DMS79 (cell line): ENCODE measurements at places on chromosomes 5 and 9.

- no peak for DNase-seq
These were observed 203.8 kb upstream of the PIK3R1 start for GRCh38 chr5:68011801-68012200.

GRCh38 chr9:87381746-87382145, 115.9 kb upstream of the DAPK1 start:
- DNase-seq, result no peak

GRCh38 chr9:96108691-96109380, 193.1 kb downstream of the HSD17B3 start:
- DNase-seq, result no peak

GRCh38 chr5:135026645-135027265, 7.3 kb downstream of the PITX1 start:
- no peak for DNase-seq

- DNase-seq, result no peak
These were observed 12.1 kb upstream of the CAMSAP1 start for GRCh38 chr9:135919318-135919890.

DNA sequence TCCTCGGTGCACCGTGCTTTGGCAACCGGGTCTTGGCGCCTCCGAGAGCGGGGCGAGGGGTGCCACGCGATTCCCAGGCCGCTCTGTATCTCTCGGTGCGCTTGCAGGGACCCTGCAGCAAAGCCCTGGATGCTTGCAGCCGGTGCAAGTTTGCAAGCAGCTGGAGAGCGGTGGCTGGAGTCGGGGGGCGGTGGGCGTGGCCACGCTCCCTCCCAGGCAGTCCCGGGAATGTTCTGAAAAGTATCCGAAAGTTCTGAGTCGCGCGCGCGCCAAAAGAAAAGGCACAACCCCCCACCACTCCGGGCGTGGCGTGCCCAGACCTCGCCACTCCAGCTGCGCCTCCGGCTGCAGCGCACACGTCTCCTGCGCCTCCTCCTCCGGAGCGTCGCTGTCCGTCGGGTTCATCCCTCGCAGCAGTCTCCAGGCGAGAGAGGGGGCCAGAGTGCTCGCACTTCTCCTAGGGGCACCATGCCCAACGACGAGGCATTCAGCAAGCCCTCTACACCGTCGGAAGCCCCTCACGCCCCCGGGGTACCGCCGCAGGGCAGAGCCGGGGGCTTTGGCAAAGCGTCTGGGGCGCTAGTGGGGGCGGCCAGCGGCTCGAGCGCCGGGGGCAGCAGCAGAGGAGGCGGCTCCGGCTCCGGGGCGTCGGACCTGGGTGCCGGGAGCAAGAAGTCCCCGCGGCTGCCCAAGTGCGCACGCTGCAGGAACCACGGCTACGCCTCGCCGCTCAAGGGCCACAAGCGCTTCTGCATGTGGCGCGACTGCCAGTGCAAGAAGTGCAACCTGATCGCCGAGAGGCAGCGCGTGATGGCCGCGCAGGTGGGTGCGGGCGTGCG, at the start of gene DMRT1:
TSS of gene DMRT1 (plus strand) at position 327 of the 839 bp plus-strand sequence. CDS start at position 469, 142 bp downstream.
- no peak for DNase-seq

DNA sequence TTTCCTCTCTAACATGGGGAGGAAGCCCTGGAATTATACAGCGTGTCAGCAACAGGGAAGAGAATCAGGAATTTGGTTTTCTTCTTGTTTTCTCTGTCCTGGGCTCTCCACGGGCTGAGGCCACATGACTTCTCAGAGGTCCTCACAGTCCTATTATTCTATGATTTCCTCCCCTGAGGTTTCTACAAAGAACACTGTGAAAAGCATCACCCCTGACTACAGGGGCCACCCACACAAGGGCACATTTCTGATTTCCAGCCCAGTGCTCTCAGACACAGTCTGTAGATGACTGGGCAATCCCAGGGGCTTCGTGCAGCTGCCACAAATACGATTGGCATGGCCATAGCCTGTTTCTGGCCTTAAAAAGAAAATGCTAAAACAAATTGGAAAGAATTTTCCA, 284.9 kb downstream of the CEMIP2 start:
- no peak for DNase-seq

- no peak for DNase-seq
These were observed 54.0 kb downstream of the SECISBP2 start for GRCh38 chr9:89372230-89372816.

DNA sequence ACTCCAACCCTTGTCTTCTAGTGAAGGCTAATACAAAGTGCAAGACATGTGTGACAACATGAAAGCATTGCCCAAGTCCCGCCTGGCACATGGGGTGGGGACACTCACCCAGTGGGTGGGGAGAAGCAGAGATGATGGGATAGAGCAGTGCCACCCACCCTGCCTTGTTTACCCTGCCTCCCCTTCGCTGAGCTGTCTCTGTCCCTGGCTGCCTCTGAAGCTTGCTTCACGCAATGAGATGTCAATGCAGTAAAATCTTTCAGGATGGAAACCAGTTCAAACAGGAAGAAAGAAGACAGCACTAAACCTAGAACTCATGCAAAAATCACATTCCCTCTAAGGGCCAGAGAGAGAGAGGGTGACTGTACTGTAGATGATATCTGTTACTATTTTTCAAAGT, 148.0 kb downstream of the INSYN2B start:
- no peak for DNase-seq

GRCh38 chr5:142726188-142726731, 40.4 kb upstream of the FGF1 start:
- no peak for DNase-seq

DNA sequence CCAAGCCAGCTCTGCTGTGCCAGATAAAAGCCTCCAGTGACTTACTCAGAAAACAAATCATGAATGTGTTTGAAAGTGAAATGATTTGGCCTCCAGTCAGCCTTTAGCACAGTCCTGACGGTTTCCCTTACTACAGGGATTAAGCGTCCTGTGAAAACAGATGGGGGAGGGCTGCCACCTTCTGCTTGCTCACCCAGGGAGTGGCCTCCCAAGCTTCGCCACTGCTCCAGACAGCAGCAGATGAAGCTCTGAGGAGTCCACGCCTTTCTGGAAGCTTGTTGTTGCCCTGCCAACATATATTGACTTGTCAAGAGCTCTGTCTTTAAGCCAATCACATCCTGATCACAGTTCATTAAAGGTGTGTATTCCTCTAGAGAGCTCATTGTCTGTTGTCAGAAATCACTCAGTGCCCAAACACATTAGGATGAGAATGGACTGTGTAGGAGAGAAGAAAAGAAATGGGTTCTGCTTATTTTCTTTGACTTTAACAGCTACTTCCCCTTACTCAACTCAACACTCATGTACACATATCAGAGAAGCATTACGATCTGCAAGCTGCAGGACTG, 4.9 kb upstream of the FYB1 start:
- DNase-seq, result no peak

- no peak for DNase-seq
These were observed 260.7 kb upstream of the ARRDC3 start for GRCh38 chr5:91643797-91644196.

GRCh38 chr9:71721855-71722254, 46.5 kb downstream of the CEMIP2 start:
- DNase-seq, result no peak

DNA sequence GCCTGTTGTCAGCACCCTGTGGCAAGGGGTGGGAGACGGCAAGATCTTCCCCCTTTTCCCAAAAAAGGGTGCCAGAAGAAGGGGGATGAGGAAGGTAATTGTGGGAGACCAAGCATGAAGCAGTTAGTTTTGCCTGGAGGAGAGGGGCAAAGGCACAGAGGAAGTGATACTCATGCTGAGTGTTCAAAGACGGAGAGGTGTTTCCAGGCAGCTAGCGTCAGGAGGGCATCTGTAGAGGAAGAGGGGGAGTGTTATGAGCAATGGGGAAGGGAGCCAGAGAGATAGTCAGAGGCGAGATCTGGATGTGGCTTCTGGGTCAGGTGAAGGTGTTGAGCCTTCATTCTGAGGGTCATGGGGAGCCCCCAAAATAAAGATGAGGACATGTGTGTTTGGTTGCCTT, 26.9 kb upstream of the ADAM19 start:
- no peak for DNase-seq

GRCh38 chr9:76372336-76372735, 21.9 kb downstream of the RFK start:
- DNase-seq, result no peak

DNA sequence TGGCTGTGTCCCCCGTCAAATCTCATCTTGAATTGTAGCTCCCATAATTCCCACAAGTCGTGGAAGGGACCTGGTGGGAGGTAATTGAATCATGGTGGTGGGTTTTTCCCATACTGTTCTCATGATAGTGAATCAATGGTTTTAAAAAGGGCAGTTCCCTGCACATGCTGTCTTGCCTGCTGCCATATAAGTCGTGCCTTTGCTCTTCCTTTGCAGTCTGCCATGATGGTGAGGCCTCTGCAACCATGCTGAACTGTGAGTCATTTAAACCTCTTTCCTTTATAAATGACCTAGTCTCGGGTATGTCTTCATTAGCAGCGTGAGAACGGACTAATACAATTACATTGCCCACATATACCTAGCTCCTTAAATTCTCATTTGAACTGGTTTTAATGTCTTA, 353.0 kb upstream of the KLF4 start:
- no peak for DNase-seq

DNA sequence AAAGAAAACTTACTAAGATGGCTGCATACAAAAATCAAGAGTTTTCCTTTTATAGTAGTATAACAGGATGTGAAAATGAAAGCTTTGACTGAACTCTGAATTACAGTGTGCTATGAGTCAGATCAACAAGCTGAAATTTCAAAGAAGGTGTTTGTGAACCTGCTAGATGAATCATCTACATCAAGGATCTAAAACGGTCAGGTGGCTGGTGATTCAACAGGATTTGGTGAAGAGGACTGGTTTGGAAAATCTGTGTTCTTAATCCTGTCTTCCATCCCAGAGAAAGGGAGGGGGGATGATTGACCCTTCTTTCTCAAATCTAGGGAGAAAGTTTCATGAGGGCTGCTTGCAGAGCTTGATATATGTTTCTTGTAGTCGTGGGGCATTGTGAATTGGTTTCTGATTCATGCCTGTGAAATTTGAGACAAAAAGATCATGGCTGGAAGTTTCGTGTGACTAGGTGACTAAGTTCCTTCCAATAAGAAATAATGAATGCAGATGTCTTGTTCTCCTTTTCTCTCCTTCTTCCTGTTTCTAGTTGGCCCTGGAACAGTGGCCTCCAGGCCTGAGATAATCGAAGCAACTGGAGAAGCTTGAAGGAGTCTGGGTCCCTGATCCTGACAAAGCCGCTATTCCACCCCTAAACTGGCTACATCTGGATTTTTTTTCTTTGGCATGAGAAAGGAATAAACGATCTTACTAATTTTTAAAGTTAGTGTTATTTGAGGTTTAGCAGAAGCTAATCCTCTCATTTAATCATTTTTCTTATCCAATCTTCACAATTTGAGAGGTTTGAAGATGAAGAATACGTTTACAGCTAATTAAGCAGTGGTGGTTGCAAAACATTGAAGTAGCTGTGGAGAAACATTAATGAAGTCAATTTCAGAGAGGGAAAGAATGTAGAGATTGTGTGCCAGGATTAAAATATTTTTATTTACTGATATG, 67.2 kb downstream of the MRPS30 start:
- DNase-seq, result no peak

DNA sequence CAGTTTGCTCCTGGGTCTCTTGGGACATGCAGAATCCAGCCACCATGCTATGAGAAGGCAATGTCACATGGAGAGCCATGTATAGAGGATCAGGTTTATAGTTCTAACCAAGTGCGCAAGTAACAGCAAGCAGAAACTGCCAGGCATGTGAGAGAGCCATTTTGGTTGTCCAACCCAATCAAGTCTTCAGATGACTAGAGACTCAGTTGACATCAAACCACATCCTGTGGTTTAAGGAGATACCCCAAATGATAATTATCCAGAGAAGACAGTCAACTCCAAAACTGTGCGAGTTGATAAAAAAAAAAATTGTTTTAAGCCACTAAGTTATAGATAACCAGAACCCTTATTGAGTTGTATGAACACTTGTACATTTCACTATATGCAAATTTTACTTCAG, 40.2 kb downstream of the TMEM232 start:
- no peak for DNase-seq
